ENCODE measurements at places on chromosomes 4 and X. TPM values are rescaled to one million over a fixed set of nuclear protein-coding genes. Genes with fewer than 3 reads are reported as not detected.

The GSX2 gene
- polyA plus RNA-seq, result not detected

The PNMA5 gene
- polyA plus RNA-seq, result not detected

The PGRMC2 gene
- 22.4 TPM for polyA plus RNA-seq

The SPANXN4 gene
- polyA plus RNA-seq, result not detected

The CSN1S1 gene
- 0.20 TPM for polyA plus RNA-seq

The TRPC3 gene
- polyA plus RNA-seq, result not detected

The TKTL2 gene
- not detected for polyA plus RNA-seq

The PHEX gene
- polyA plus RNA-seq, result not detected

The MTCP1 gene
- polyA plus RNA-seq, result 3.5 TPM

The MAGEA12 gene
- polyA plus RNA-seq, result not detected

The SPOCK3 gene
- not detected for polyA plus RNA-seq

The SULT1E1 gene
- polyA plus RNA-seq, result not detected

The FATE1 gene
- polyA plus RNA-seq, result 0.06 TPM

The SLC7A11 gene
- 0.60 TPM for polyA plus RNA-seq

The ODAPH gene
- polyA plus RNA-seq, result 0.06 TPM
